ENCODE measurements at places on chromosomes 2 and 18.

GRCh38 chr2:54512663-54513362 is 56.7 kb downstream of the SPTBN1 start:
- no peak for DNase-seq

DNA sequence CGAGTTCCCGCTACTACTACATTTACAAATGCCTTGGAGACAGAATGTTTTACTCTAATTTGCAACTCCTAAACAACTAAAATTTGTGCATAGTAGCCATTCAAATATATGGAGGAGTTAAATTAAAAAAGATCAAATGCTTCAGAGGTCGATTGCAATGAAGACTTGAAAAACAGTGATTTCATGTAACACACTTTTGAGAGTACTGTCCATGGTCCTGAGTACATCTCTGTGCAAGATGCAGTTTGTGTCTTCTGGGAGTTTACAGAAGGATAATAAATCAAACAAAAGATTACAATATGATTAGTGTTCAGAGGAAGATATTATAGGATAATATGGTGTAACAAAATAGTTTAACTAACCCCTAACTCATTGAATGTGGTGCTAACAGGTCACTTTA is 894.7 kb downstream of the TMEM182 start:
- DNase-seq, result peak; percentile 0

DNA sequence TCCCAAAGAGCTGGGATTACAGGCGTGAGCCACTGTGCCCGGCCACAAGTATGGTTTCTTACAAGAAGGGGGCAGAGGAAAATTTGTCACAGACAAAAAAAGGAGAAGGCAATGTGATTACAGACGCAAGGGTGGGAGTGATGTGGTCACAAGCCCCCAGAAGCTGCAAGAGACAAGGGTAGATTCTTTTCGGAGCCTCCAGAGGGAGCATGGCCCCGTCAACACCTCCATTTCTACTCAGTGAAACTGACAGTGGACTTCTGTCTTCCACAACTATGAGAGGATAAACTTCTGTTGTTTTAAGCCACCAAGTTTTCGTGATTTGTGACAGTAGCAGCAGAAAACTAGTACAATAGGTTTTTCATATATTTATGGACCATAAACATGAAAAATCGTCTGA is 2.1 kb upstream of the TCF7L1 start:
- DNase-seq, result peak; percentile 5

GRCh38 chr2:10985260-10985659 is 73.5 kb downstream of the KCNF1 start:
- DNase-seq, result no peak

DNA sequence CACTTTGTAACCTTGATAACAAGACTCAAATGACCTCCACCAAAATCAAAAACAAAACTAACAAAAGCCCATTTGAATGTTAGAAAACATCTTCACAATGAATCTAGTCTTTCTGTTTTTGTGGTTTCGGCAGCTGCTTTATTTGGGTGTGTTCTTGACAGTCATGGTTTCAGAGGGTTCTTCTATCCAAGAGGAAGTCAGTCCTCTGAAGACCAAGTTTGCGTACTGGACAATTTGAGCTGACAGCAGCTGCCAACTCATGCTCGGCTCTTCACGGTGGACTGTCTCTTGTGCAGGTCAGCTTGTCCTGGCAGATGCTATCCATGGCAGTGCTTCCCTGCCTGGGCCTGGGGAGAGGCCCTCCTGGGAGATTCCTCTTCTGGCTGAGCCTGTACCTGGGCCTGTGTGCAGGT is 91.0 kb downstream of the TMEM17 start:
- peak; percentile 21 for DNase-seq

DNA sequence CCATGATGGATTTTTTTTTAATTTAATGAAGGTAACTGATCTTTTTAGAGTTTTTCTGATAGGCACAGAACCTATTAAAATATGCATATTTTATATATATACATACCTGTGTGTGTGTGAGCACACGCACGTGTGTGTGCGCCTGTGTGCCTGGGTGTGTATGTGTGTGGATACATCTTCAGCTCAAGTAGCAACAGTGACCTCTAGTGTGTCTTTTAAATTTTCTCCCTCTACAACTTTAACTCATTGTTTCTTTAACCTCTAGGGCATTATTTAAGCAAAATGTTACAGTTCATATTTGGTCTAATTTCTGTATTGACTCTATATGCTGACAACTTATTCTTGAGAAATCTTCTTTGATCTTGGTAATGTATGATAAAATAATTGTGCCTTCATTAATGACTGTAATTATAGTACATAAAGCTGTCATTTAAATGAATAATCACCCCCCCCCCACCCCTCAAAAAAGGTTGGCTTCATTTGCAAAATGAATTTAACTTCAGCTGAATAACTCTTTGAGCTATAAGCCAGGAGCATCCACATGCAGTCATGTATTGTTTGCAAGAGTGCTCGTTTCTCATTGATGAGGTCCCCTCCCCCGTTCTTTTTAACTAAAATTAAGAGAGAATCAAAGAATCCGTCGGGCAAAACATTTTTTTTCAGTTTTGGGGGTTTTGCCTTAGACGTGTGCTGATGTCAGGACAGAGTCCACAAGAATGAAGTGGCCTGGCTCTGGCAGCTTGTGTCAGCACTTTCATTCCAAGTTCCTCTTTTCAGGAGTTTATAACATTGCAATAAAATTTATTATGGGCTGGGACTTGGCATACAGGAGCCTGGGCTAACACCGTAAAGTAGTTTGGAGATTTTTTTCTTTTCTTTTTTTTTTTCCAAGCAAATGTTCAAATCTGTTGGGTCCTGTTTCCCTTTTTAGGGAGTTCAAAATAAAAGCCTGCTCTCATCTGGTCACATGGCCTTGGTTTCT is 80.0 kb downstream of the ETAA1 start:
- DNase-seq, result peak; percentile 37

DNA sequence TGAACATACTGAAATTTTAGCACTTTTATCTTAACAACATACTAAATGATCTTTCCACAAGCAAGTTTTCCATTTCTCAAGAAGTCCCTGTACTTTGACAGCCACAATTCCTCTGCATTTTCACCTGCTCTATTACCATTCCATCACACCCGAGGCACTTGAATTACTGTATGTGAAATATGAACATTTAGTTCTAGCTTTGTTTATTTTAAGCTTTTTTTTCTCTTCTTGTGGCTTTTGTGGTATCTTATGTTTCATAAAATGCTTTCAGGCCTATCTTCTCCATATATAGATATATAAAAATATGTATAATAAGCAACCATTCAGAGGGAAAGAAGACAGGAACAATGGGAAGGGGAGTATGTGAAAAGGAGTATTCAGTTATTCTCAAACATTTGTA is 693.9 kb downstream of the SATB2 start:
- DNase-seq, result no peak

DNA sequence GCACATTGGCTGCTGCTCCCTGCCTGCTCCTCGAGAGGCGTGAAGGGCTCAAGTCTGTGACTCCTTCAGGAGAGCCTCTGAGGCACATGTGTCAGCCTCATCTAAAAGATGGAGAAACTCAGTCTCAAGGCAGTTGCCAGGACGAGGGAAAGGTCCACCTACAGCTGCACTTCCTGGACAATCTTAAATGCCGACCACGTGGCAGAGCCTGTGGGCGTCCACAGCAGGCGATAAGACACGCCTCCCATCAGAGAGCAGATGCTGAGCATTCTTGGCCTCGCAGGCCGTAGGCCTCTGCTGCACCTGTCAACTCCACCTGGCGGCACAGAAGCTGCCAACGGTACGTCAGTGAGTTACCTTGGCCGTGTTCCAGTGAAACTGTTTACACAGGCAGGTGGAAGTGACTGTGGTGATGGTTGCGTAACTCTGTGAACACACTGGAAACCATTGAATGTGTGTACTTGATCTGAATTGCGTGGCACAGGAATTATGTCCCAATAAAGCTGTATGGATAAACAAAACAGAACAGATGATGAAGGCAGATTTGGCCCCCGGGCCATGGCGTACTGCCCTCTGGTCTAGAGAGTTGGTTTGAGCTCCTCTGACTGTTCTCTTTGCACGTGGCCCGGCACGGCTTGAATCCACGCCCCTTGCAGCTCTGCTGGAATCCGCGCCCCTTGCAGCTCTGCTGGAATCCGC is 114.5 kb downstream of the RNF144A start:
- DNase-seq, result peak; percentile 63

GRCh38 chr2:230124235-230124634 is 55.5 kb upstream of the SLC16A14 start:
- DNase-seq, result no peak

GRCh38 chr2:200306931-200307723 is 634 bp downstream of the SPATS2L start:
- peak; percentile 44 for DNase-seq

DNA sequence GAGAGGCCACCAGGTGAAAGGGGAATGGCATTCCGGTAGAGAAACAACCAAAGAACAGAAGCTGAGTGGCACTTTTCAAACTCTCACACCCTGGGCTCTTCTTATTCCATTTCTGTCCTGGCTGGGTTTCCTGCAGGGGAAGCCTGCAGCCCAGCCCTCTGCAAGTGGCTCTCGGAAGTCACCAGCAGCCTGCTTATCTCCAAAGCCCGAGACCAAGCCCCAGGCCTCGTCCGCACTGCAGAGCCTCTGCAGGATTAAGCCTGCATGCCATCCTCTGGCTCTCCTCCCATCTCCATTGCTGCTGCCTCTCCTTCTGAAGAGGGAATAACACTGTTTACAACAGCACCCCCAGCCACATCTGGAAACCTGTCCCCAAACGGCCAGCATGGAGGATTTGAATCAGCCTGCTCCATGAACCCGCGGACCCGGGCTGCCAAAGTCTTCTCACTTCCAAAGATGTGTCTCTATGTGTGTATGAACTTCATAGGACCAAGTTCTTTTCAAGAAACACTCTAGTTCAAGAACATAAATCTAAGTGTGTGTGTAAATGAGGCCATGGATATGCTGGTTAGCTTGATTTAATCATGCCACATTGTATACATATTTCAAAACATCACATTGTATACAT is 54.2 kb downstream of the DIPK1C start:
- no peak for DNase-seq

GRCh38 chr18:51211552-51211951 is 14.1 kb upstream of the MEX3C start:
- DNase-seq, result no peak

GRCh38 chr2:194087089-194087958 is 1569.7 kb upstream of the SLC39A10 start:
- no peak for DNase-seq

DNA sequence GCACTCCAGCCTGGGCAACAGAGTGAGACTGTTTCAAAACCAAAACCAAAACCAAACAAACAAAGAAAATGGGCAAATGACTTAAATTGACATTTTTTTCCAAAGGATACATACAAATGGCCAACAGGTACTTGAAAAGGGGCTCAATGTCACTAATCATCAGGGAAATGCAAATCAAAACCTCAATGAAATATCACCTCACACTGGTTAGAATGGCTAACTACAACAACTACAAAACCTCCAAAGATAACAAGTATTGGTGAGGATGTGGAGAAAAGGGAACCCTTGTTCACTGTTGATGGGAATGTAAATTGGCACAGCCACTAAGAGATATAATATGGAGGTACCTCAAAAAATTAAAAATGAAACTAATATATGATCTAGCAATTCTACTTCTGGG is 213.2 kb upstream of the HS6ST1 start:
- no peak for DNase-seq

GRCh38 chr2:102266204-102266603 is 45.2 kb upstream of the IL1RL1 start:
- DNase-seq, result no peak

GRCh38 chr18:2881088-2881839 is 34.5 kb downstream of the EMILIN2 start:
- DNase-seq, result peak; percentile 60

- DNase-seq, result peak; percentile 29
Observed at GRCh38 chr2:33673937-33674336, 74.8 kb upstream of the FAM98A start.

- DNase-seq, result no peak
Observed at GRCh38 chr2:146633159-146633558, 1211.7 kb upstream of the ACVR2A start.

GRCh38 chr2:211093743-211094303 is 537.4 kb downstream of the CPS1 start:
- peak; percentile 16 for DNase-seq

- no peak for DNase-seq
Observed at GRCh38 chr2:6623746-6624145, 242.0 kb downstream of the CMPK2 start.

DNA sequence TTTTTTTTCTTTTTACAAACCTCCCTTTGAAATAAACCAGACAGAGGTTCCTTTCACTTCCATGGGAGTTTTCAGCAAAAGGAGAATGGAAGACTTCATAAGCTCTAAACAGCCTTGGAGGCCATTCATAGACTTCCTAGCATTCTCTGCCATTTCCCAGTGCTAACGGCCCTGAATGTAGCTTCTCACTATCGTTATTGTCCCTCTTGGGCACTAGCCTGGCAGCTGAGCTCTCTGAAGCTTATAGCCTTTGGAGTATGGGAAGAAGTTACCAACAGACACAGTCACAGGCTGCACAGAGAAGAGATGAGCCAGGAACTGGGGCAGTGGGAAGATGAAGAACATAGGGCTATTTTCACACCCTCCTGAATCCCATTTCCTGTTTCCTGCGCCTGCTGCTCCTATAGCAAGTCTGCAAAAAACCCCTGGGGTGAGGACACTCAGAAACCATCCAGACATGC is 29.1 kb upstream of the EPC2 start:
- DNase-seq, result no peak
